ENCODE measurements at places on chromosomes 3 and 15.

- no peak for DNase-seq
Observed at GRCh38 chr3:158369279-158369678, 201.7 kb upstream of the MLF1 start.

DNA sequence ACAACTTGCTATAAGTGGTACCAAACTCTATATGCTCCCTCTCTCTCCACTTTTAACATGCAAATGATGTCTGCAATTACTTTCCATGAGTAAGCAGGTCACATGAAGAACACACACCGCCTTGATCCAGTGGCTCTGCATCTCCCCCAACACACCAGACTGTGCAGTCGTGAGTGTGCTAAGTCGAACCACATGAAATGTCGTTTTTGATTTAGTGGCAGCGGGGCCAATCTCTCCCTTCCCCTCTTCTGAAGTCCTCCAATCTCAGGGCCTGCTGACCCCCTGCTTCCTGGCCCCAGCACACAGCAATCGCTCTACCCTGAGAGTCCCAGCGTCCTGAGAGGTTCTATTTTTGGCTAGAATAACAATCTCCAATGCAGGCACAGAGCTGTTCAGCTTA lies 312.5 kb downstream of the SHQ1 start:
- no peak for DNase-seq

GRCh38 chr3:161474741-161475140 lies 21.9 kb upstream of the OTOL1 start:
- DNase-seq, result no peak

- no peak for DNase-seq
Observed at GRCh38 chr15:52133510-52134220, 21.1 kb upstream of the BCL2L10 start.

DNA sequence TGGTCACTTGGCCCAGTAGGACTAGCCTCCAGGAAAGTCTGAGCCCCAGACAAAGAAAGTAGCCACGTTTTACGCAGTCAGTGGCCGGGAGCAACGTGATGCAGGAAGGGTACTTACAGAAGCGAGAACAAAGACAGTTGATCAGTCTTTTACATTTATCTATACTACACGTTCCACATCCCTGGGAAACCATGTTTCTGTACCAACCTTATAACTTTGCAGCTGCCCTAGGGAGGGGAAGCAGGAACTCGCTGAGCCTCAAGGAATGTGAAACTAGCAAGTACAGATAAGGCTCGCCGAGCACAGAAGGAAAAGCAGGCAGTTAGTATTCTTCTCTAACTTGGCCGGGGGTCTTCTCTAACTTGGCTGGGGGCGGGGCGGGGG lies 3.4 kb upstream of the KNL1 start:
- DNase-seq, result no peak

GRCh38 chr3:102577082-102577789 lies 142.4 kb downstream of the ZPLD1 start:
- DNase-seq, result no peak

DNA sequence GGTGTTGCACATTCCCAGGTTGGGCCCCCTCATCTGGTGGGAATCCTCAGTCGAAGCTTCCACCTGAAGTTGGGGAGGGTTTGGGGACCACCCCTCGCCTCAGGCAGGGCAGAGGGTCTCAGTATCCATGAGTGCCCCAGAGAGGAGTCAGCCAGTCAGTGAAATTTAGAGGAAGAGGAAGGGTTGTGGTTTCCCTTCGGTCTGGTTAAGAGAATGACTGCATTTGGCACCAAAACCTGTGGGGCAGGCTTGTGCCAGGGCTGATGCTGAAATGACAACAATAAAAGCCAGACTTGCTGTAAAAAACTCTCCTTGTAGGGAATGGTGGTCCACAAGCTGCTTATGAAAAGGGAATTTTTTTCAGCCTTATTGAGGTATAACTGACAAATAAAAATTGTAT lies 22.6 kb downstream of the LMCD1 start:
- no peak for DNase-seq

- no peak for DNase-seq
Observed at GRCh38 chr15:37360724-37361123, 260.4 kb upstream of the MEIS2 start.

- no peak for DNase-seq
Observed at GRCh38 chr3:54283470-54283869, 161.1 kb downstream of the CACNA2D3 start.

- DNase-seq, result no peak
Observed at GRCh38 chr3:184158404-184158803, 3.2 kb downstream of the DVL3 start.

GRCh38 chr3:124791639-124792151 lies 61.4 kb downstream of the UMPS start:
- DNase-seq, result peak; percentile 62

GRCh38 chr3:85960793-85961192 lies 1002.0 kb downstream of the CADM2 start:
- no peak for DNase-seq

DNA sequence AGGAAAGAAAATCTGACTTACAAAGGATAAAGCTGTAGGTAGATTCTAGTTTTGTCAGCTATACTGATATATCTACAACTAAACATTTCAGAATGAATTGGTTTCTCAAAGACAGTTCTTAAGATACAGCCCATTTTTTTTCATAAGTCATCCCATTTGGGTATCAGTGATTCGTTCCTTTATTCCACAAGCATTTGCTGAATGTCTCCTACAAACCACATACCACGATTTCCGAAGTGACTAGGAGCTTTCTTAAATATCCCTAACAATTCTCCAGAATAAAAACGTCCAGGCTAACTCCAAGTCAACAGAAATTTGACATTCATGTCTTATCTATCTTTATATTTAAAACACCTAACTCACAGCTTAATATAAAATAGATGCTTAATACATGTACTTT lies 59.8 kb downstream of the TP53BP1 start:
- DNase-seq, result no peak

GRCh38 chr15:66008940-66009562 lies 139.8 kb downstream of the RAB11A start:
- peak; percentile 46 for DNase-seq

GRCh38 chr3:119812491-119813058 lies 30.7 kb downstream of the NR1I2 start:
- DNase-seq, result no peak

DNA sequence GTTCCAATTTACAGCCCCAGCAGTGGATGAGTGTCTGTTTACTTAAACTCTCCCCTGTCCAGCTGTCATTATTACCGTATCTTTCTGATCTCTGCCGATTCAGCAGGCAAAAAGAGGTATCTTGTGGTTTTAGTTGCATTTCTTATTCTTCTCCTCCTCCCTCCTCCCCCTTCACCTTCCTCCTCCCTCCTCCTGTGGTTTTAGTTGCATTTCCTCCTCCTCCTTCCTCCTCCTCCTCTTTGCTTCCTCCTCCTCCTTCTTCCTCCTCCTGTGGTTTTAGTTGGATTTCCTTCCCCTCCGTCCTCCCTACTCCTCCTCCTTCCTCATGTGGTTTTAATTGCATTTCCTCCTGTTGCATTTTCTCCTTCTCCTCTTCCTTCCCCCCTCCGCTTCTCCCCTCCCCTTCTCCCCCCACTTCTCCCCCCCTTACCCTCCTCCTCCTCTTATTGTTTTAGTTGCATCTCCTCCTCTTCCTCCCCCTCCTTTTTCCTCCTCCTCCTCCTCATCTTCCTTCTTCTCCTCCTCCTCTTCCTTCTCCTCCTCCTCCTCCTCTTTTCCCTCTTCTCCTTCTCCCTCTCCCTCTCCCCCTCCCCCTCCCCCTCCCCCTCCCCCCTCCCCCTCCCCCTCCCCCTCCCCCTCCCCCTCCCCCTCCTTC lies 25.3 kb upstream of the VPS33B start:
- DNase-seq, result no peak

DNA sequence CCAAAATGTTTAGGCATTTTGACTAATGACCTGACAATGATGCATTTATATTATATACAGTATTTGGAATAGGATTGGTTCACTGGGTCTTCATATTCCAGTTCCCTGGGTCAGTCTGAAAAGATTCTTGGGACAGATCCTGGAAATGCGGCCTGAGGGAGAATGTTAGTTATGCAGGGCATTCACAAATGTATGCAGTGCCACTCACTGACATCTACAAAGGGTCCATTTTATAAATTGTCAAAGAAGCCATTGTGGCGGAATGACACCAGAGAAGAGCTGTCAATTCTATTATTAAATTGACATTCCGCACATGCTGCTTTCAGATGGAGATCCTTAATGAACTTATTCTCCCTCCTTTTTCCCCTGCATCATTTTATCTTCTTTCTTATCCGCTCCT lies 176.6 kb downstream of the VGLL3 start:
- DNase-seq, result no peak

DNA sequence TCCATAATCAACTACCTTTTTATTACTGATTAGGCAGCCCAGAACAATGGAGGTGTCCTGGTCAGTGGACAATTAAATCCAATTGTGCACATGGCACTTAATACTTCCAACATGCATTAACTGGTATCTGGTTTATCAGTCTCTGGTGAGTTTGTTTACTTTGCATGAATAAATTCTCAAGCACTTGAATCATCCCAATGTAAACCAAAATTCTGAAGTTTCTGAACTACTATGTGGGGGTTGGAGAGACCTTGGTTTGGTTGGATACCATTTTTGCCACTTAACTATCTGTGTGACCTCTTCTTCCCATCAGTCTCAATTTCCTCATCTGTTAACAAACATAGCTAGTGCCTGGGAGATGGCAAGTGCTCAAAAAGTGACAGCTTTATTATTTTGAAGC lies 70.5 kb upstream of the MAP4 start:
- DNase-seq, result no peak

DNA sequence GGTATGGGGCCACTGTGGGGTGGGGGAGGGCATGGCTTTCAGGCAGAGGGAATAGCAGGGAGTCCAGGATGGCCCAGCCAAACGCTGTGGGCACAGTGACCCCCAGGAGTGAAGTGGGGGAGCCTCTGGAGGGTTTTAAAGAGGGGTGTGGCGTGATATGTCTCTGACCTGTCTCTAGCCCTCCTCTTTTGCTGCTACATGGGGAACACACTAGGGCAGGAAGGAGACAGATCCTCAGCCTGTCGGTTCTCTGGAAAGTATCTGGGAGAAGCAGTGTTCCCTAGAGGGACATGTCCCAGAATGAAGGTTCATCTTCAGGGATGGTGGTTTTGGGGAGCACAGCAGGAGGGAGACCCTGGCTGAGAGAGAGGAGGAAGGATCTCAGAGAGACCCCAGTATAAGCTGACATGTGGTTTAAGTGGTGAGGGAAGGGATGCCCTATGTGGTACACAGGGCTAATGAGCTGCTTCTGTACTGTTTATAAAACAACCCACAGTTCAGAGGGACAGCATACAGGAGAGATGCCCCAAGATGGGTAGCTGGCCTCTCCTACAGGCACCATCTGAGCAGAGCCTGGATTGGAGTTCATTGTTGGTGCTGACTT lies 37.7 kb downstream of the TRIM71 start:
- DNase-seq, result no peak

DNA sequence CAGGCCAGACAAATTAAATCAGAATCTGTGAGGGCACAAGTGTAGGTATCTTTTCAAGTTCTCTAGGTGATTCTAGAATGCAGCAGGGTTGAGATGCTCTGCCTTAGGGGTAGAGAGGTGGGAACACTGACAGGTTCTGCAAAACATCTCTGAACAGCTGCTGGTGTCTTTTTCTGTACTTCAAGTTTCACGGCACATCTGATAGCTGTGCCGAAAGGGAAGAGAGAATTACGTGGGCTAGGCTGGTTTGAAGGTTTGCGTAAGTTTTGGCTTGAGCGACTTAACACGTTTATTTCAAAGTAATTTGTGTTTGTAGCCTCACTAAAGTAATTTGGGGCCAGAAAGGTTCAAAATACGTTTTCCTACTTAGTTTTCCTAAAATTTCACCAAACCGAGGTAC lies 22.5 kb downstream of the PXK start:
- no peak for DNase-seq
